T1000 (cell line): ENCODE measurements at places on chromosomes 7 and 10.

GRCh38 chr10:73506491-73506890, 10.7 kb upstream of the PPP3CB start:
- no peak for DNase-seq

DNA sequence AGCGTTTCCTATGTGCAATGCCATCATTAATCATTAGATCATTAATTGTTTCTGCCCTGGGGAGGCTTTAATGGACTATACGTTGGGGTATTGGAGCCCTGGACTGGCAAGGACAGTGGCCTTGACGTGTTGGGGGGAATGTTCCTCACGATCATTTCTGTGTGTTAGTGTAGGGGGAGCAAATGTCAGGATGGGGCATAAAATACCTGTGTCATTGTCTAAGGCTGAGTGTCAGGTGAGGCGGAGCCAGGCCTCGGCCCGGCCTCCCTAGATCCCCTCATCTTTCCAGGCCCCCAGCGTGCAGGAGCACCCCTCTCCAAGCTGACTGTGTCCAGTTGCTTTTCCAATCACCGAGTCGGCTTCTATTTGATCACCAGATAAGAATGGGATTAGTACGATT, 346.4 kb upstream of the SHH start:
- no peak for DNase-seq

GRCh38 chr10:92972066-92972870, 88.3 kb upstream of the CYP26C1 start:
- DNase-seq = peak; percentile 40

GRCh38 chr10:48417374-48417773, 110.9 kb downstream of the MAPK8 start:
- no peak for DNase-seq

- DNase-seq = no peak
Observed at GRCh38 chr7:128361411-128362379, at the start of gene PRRT4. Gene PRRT4 (minus strand): TSS chr7:128361690.

GRCh38 chr10:62707810-62708209, 96.7 kb upstream of the ADO start:
- DNase-seq = no peak
